ENCODE measurements at places on chromosomes 16 and 17. TPM values are rescaled to one million over a fixed set of nuclear protein-coding genes. Genes with fewer than 3 reads are reported as not detected.

DNA sequence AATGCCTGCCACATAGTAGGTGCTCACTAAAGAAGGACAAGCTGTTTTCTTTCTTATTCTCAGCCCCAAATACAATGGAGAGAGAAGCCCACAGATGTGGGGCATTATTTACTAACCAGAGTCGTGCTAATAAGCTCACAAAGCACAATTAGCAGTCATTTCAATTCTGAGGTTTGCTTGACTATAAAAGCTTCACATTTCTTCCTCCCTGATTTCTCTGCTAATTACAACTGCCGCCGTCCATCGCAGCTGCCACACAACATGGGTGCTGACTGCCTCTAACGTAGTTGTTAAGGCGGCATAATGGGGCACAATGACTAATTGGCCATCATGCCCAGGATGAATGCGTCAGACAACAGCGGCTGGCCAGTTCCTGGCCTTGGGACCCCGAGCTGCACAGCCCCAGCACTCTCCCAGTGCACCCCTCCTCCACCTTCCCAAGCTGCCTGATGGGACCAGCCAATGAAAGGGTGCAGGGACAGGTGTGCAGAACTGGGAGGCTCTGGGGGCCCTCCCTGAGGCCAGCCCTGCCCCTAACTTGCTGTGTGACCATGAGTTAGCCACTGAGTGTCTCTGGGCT, 109.2 kb downstream of the CCT6B start:
- no peak for DNase-seq
- no peak overlapping the region for H3K27ac ChIP-seq
- H3K4me3 ChIP-seq, result no peak overlapping the region
- H3K4me1 ChIP-seq, result no peaks in the 10 kb centered on the region

Gene COX10
- 26.5 TPM for total RNA-seq

DNA sequence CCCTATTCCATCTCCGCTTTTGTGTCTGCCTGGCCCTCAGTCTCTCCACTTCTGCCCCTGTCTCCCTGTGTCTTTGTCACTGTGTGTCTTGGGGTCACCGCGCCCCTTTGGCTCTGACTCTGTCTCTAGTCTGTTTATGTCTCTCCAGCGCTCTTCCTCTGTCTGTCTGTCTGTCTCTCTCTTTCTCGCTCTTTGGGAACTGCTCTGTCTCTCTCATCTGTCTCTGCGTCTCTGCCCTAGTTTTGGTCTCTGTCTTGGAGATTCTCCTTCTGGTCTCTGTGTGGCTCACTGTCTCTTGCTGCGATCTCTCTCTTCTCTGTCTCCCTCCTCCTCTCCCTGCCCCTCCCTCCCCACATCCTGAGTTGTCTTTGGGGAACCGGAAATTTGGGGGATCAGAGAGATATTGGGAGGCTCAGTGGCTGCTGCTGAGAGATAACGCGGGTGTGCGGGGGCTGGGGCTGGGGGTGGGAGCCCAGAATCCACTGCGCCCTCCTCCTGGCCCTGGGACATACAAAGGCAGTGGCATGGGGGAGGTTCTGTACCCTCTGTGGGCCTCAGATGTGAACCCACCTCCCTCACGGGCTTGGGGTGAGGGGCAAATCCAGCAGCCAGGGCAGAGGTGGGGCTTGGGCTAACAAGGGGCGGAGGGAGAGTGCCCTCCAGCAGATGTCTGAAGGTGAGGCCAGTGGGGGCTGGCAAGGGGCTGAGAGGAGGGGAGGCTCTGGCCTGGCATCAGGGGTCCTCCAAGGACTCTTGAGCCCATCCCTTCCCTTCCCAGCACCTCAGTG, 24.4 kb downstream of the LAT start:
- H3K36me3 ChIP-seq, result no peaks in the 10 kb centered on the region
- no peak overlapping the region for H3K4me3 ChIP-seq
- H3K27me3 ChIP-seq, result no peaks in the 10 kb centered on the region

DNA sequence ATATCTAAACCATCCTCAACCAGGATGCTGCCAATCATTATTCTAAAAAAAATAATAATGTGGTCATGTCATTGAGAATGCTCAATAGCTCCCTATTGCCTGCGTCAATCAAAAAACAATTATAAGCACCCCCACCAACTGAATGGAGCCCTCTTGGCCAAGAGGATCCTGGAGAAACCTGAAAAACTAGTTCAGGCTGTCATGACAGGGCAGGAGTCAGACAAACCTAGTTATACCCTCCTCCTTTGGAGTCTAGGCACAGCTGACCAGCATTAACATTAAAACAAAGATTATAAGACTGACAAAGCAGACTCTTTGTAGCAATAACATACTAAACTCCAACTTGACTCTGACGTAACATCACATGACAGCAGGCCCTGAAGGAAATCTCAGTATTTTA, 119.2 kb upstream of the CCL2 start:
- H3K27me3 ChIP-seq, result no peaks in the 10 kb centered on the region
- no peak for DNase-seq
- H3K4me1 ChIP-seq, result no peaks in the 10 kb centered on the region
- no peaks in the 10 kb centered on the region for H3K36me3 ChIP-seq
- no peak overlapping the region for H3K27ac ChIP-seq

DNA sequence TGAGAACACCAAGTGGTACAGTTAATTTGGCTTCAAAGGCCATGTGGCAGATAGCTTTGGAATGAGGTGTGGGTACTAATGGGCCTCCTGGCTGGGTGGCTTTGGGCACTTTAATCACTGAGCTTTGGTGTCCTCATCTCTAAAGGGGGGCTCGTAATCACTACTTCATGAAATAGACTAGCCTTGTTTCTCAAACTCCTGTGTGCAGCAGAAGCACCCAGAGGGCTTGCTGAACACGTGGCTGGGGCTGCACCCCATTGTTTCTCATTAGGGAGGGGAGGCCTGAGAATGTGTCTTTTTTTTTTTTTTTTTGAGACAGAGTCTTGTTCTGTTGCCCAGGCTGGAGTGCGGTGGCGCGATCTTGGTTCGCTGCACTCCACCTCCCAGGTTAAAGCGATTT, 5.8 kb downstream of the EPN2 start:
- H3K4me1 ChIP-seq, result peaks cover 29% of the 10 kb centered on the region
- H3K4me3 ChIP-seq, result no peak overlapping the region
- DNase-seq, result no peak
- H3K27ac ChIP-seq, result no peak overlapping the region
- H3K36me3 ChIP-seq, result no peaks in the 10 kb centered on the region

- no peaks in the 10 kb centered on the region for H3K27me3 ChIP-seq
- H3K4me3 ChIP-seq, result no peak overlapping the region
- H3K27ac ChIP-seq, result no peak overlapping the region
- DNase-seq, result no peak
- no peaks in the 10 kb centered on the region for H3K36me3 ChIP-seq
- no peaks in the 10 kb centered on the region for H3K4me1 ChIP-seq
Measured at GRCh38 chr17:66652840-66653507, 181.9 kb upstream of the CACNG5 start.

- H3K36me3 ChIP-seq, result no peaks in the 10 kb centered on the region
- H3K27me3 ChIP-seq, result no peaks in the 10 kb centered on the region
- no peak for DNase-seq
- H3K4me3 ChIP-seq, result no peak overlapping the region
Measured at GRCh38 chr17:79490530-79490929, 120.3 kb downstream of the RBFOX3 start.

Gene MYH8
- not detected for total RNA-seq

- H3K27me3 ChIP-seq, result no peaks in the 10 kb centered on the region
- no peak overlapping the region for H3K27ac ChIP-seq
- H3K36me3 ChIP-seq, result no peaks in the 10 kb centered on the region
- no peaks in the 10 kb centered on the region for H3K4me1 ChIP-seq
Measured at GRCh38 chr17:3029213-3029913, 34.0 kb downstream of the OR1D5 start.

Gene ARL17B
- total RNA-seq, result 21.4 TPM

Gene SLC47A1
- 17.0 TPM for total RNA-seq

GRCh38 chr16:26665166-26665939, 401.4 kb upstream of the C16orf82 start:
- no peaks in the 10 kb centered on the region for H3K36me3 ChIP-seq
- H3K4me3 ChIP-seq, result no peak overlapping the region
- no peak overlapping the region for H3K27ac ChIP-seq
- no peaks in the 10 kb centered on the region for H3K4me1 ChIP-seq

DNA sequence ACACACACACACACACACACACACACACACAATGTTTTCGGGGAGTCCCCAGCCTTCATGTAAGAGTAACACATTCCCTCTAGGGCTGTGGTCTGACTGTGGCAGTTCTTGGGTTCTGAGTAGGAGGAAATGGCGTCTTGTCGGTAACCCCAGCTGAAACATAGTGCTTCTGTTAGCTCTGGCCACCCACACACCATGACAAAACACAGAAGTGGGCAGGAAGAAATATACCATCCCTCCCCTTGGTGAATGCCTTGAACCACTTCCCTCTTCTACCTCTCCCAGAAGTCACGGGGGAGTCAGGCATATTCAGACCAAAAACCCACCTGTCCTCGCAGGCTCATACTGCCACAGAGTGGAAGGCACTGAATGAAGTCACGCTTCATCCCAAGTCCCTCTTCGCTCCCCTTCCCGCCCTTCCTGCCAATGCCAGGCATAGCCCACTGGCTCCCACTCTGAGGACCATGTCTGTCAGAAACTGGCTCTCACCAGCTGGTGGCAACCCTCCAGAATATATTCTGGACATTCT, 11.5 kb downstream of the SLC35B1 start:
- H3K36me3 ChIP-seq, result no peaks in the 10 kb centered on the region
- no peak overlapping the region for H3K27ac ChIP-seq
- peaks cover 10% of the 10 kb centered on the region for H3K4me1 ChIP-seq
- no peak overlapping the region for H3K4me3 ChIP-seq
- no peak for DNase-seq

- no peaks in the 10 kb centered on the region for H3K27me3 ChIP-seq
- H3K27ac ChIP-seq, result peak overlapping the region; percentile 82
- no peak for DNase-seq
- H3K4me1 ChIP-seq, result peaks cover 52% of the 10 kb centered on the region
- peaks cover 19% of the 10 kb centered on the region for H3K36me3 ChIP-seq
- H3K4me3 ChIP-seq, result peak overlapping the region; percentile 83
Measured at GRCh38 chr16:680967-681745, 946 bp downstream of the STUB1 start.

DNA sequence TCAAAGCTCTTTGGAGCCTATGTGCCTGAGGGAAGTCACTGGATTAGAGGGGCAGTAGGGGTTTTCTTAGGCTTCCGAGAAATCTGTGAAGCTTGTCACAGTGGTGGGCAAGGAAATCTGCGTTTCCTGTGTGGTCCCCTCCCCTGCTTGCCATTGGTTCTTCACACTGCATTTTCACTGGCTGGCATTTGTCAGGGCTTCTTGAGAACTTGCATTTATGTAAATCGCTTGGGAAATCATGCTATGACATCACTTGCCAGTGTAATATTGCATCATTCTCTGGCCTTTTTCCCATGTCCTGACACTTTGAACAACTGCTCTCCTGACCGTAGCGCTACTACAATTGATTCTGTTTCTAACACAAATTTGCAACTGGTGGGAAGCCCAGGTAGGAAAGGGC, 1.8 kb downstream of the CACNG3 start:
- no peak overlapping the region for H3K27ac ChIP-seq
- no peak for DNase-seq
- no peak overlapping the region for H3K4me3 ChIP-seq
- H3K27me3 ChIP-seq, result no peaks in the 10 kb centered on the region

DNA sequence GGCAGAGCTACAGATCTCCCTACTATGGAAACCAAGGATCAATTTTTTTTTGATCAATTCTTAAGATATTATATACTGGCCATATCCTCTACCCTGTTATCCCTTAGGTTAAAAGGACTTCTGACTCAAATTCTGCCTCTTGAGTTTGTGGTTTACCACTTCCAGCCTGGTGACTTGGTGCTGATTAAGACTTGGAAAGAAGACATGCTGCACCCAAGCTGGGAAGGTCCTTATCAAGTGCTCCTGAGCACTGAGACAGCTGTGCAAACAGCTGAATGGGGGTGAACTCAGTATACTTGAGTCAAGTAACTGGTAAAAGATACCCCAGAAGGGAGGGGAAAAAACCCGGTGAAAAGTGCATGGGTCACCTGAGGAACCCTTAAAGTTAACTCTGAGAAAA, 20.5 kb upstream of the SPACA3 start:
- no peak for DNase-seq
- no peaks in the 10 kb centered on the region for H3K36me3 ChIP-seq
- no peak overlapping the region for H3K27ac ChIP-seq
- H3K4me3 ChIP-seq, result no peak overlapping the region

- no peak overlapping the region for H3K4me3 ChIP-seq
- H3K4me1 ChIP-seq, result no peaks in the 10 kb centered on the region
- no peaks in the 10 kb centered on the region for H3K27me3 ChIP-seq
- no peaks in the 10 kb centered on the region for H3K36me3 ChIP-seq
Measured at GRCh38 chr17:72812823-72813222, 279.7 kb downstream of the SLC39A11 start.

Gene KRT20
- total RNA-seq, result not detected

DNA sequence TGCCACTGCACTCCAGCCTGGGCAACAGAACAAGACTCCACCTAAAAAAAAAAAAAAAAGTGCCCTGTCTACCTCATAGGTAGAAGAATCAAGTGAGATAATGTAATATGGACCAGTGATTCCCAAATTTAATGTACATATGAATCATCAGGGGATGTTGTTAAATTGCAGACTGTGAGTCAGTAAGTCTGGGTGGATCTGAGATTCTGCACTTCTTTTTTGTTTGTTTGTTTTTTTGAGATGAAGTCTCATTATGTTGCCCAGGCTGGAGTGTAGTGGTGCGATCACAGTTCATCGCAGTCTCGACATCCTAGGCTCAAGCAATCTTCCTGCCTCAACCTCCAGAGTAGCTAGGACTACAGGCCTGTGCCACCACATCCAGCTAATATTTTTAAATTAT, 31.6 kb downstream of the HOXB1 start:
- no peak overlapping the region for H3K27ac ChIP-seq
- no peaks in the 10 kb centered on the region for H3K4me1 ChIP-seq
- no peak overlapping the region for H3K4me3 ChIP-seq
- H3K36me3 ChIP-seq, result no peaks in the 10 kb centered on the region

Gene GCGR
- total RNA-seq, result not detected

Gene TM4SF5
- total RNA-seq, result not detected

Gene ADAD2
- total RNA-seq, result not detected

DNA sequence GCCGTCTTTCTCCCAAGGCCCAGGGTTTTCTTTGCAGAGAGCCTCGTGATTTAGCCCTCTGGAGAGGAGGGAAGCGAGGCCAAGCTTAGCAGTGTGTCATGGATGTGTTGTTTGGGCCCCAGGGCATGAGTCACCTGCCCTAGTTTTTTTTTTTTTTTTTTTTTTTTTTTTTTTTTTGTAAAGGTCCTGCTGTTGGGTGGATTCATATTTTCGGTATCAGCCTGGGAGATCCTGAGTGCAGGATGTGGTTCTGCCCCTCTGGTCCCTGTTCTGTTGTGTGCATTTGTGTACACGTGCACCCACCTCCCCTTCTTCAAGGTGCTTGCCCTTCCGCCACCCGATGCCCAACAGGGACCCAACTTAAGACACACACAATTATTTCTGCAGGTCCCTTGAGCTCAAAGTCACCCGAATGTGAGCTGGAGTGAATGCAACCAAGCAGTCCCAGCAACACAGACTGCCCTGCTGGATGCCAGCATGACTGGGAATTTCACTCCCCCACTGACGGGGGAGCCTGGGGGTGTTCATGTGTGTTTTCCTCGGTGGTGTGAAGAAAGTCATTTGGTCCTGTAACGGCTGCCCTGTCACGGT, 265.8 kb upstream of the TNRC6C start:
- H3K4me3 ChIP-seq, result no peak overlapping the region
- no peaks in the 10 kb centered on the region for H3K36me3 ChIP-seq
- peaks cover 11% of the 10 kb centered on the region for H3K4me1 ChIP-seq
- no peaks in the 10 kb centered on the region for H3K27me3 ChIP-seq

GRCh38 chr16:57084257-57084770, 8.1 kb upstream of the CPNE2 start:
- DNase-seq, result peak; percentile 17
- no peaks in the 10 kb centered on the region for H3K36me3 ChIP-seq
- H3K4me1 ChIP-seq, result no peaks in the 10 kb centered on the region
- H3K4me3 ChIP-seq, result no peak overlapping the region
